A673 (cell line): ENCODE measurements at places on chromosomes 1 and 21. TPM values are rescaled to one million over a fixed set of nuclear protein-coding genes. Genes with fewer than 3 reads are reported as not detected.

DNA sequence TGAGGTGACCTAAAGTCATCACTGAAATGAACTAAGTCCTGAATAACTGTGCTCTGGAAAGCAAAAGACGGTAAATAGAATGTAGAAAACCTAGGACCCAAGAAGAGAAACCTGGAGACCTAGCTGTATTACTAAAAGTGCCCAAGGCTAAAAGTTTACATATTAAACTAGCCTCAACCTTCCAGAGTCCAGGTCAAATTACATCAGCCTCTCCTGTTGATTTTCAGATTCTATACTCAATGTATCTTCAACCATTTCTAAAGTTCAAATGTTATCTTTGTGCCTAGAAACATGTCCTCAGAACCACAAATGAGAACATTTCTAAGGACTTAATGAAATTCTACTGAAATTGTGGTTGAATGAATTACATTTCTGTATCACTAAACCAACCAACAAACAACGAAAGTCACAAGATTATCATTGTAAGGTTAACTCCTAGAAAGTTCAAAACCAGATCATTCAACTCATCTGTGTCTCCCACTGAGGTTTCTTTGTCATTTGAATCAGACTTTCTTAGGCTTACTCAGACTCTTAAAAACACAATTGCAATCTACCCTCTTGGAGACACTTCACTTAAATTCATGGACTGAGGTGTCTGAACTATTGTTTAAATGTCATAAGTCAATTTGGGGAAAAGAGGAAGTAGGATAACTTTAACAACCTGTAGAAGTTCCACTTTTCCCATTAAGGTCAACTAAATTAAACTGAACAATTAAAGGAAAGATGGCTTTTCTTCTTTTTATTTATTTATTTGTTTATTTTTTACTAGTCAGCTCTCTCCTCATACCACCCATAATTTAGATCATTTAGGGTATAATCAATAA is 207.7 kb downstream of the BARHL2 start:
- no peak overlapping the region for H3K27ac ChIP-seq
- H3K27me3 ChIP-seq = no peaks in the 10 kb centered on the region
- no peaks in the 10 kb centered on the region for H3K36me3 ChIP-seq
- H3K4me3 ChIP-seq = no peak overlapping the region
- no peak for DNase-seq
- H3K4me1 ChIP-seq = peaks cover 7% of the 10 kb centered on the region

- DNase-seq = no peak
- peaks cover 14% of the 10 kb centered on the region for H3K4me1 ChIP-seq
- no peak overlapping the region for H3K4me3 ChIP-seq
- no peaks in the 10 kb centered on the region for H3K27me3 ChIP-seq
These were observed 474.7 kb downstream of the NUF2 start for GRCh38 chr1:163796394-163796821.

The PDPN gene
- 25.7 and 30.2 TPM in 2 replicates for total RNA-seq

The RGSL1 gene
- total RNA-seq = not detected in 2 replicates
